Lower lobe of right lung (tissue), 2 donors: ENCODE measurements at places on chromosomes 3 and 15. TPM values are rescaled to one million over a fixed set of nuclear protein-coding genes. Genes with fewer than 3 reads are reported as not detected.

DNA sequence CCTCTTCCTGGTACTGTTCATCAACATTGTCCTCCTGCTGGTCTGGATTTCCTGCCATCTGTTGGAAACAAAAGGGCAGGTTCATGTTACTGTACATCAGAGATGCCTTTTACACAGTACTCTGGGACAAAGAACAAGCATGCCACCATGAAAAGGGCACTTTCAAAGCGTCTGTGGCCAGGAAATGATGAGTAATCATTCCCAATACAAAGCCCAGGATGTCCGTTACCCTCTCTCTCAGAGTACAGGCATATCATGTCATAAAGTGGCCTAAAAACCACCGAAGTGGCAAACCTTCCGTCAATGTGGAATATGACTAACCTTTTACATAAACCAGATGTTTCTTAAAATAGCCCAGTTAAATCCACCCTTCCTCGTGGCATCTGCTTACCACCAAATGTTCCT is 71.2 kb downstream of the GOLIM4 start:
- H3K27ac ChIP-seq, result no peak overlapping the region
- peaks cover 98% of the 10 kb centered on the region for H3K36me3 ChIP-seq
- H3K27me3 ChIP-seq, result no peaks in the 10 kb centered on the region
- no peaks in the 10 kb centered on the region for H3K4me1 ChIP-seq

- H3K27ac ChIP-seq, result no peak overlapping the region
- no peaks in the 10 kb centered on the region for H3K27me3 ChIP-seq
- no peaks in the 10 kb centered on the region for H3K4me1 ChIP-seq
- DNase-seq, result no peak
- H3K4me3 ChIP-seq, result no peak overlapping the region
Measured at GRCh38 chr3:73228437-73228836, 167.0 kb downstream of the EBLN2 start.

DNA sequence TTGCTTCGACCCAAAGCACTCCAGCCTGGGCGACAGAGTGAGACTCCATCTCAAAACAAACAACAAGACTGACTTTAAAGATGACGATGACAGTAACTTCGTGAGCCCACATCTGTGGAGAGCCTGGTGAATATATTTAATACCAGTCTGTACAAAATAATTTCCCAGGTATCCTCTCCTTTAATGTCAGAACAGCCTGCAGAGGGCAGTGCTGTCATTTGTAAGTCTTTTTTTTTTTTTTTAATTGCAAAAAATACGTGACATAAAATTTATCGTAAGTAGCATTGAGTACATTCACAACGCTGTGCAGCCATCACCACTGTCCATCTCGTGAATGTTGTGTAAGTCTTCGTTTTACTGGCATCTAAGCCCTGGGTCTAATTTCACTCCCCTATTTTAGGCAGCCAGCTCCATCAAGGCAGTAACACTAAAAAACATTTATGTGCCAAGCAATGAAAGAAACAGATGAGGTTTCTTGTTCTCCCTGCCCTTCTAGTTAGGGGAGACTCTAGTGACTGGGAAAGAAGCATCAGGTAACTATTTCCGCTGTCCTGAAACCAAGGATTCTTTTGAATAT is 1.4 kb downstream of the HTD2 start:
- H3K4me1 ChIP-seq, result peaks cover 29% of the 10 kb centered on the region
- H3K27me3 ChIP-seq, result no peaks in the 10 kb centered on the region

DNA sequence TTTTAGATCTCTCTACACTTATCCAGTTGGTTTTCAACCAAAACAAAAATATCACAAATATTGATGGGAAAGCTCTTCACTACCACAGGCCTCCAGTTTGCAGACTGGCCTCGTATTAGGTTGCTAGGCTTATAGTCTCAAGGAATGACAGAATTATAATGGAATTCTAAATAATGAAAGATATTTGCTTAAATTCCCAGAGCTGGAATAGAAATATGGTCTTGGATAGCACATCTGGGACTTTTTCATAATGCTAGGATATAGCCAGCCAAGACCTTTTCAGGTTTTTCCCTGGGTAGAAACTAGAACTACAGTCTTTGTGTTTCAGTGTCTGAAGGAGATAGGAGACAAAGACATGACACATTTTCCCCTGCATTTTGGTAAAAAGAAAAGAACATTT is 121.9 kb upstream of the STAC start:
- no peaks in the 10 kb centered on the region for H3K36me3 ChIP-seq
- DNase-seq, result no peak

DNA sequence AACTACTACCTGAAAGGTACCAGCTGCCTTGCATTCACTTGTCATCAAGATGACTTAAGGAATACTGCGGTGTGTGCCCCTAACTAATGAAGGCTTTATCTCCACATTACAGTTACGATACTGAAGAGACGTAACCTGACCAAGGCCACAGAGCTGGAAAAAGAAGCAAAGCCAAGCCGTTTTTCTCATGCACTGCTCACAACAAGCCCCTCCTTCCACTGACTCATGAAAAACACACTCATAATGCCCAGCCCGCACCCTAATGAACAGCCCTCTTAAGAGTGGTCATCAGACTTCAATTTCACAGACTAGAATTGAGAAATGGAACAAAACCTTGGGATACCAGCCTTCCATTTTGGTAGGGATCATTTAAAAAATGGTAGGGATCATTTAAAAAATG is 11.6 kb downstream of the PSMD6 start:
- H3K27me3 ChIP-seq, result no peaks in the 10 kb centered on the region
- H3K4me3 ChIP-seq, result no peak overlapping the region
- H3K27ac ChIP-seq, result no peak overlapping the region
- H3K4me1 ChIP-seq, result no peaks in the 10 kb centered on the region
- DNase-seq, result no peak
- peaks cover 100% of the 10 kb centered on the region for H3K36me3 ChIP-seq

- no peak overlapping the region for H3K27ac ChIP-seq
- no peaks in the 10 kb centered on the region for H3K4me1 ChIP-seq
- H3K27me3 ChIP-seq, result no peaks in the 10 kb centered on the region
Measured at GRCh38 chr3:177306252-177306651, 109.0 kb upstream of the TBL1XR1 start.

DNA sequence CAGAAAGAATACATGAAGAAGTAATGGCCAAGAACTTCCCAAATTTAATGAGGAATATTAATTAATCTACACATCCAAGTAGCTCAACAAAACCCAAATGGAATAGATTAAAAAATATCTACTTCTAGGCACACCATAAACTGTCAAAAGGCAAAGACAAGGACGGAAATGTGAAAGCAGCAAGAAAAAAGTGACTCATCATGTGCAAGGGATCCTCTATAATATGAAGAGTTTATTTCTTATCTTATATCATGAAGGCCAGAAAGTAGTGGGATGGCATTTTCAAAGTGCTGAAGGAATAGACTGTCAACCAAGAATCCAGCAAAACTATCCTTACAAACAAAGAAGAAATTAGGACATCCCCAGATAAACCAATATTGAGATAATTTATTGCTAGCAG is 73.9 kb upstream of the PRICKLE2 start:
- no peaks in the 10 kb centered on the region for H3K27me3 ChIP-seq
- no peaks in the 10 kb centered on the region for H3K36me3 ChIP-seq
- no peaks in the 10 kb centered on the region for H3K4me1 ChIP-seq
- no peak overlapping the region for H3K4me3 ChIP-seq

DNA sequence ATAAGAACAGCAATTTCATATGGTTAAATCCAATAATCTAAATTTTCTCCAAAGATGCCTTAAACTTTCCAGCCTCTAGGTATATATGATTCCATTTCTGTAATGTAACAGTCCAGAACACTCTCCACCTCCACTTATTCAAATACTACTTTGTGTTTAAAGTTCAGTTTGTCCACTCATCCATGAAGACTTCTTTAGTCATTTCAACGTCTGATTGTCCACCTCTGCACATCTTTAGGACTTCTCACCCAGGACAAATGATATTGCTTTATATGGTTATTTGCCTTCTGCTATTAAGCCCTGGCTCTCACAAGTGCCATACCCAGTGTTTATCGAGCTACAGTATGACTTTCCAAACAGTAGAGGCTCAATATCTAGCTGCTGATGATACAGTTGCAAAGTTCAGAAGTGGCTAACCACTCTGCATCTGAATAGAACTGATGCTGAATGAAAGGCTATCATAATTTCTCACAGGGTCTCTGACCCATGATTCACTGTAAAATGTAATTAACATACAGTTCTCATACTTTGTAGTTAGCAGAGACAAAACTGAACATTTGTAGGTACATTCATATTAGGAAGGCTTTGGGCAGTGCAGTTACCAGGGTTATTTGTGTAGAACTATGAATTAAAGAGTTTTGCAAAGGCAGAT is 93.7 kb upstream of the MBNL1 start:
- no peaks in the 10 kb centered on the region for H3K27me3 ChIP-seq
- no peak for DNase-seq
- H3K4me3 ChIP-seq, result no peak overlapping the region
- no peaks in the 10 kb centered on the region for H3K4me1 ChIP-seq
- H3K27ac ChIP-seq, result no peak overlapping the region

DNA sequence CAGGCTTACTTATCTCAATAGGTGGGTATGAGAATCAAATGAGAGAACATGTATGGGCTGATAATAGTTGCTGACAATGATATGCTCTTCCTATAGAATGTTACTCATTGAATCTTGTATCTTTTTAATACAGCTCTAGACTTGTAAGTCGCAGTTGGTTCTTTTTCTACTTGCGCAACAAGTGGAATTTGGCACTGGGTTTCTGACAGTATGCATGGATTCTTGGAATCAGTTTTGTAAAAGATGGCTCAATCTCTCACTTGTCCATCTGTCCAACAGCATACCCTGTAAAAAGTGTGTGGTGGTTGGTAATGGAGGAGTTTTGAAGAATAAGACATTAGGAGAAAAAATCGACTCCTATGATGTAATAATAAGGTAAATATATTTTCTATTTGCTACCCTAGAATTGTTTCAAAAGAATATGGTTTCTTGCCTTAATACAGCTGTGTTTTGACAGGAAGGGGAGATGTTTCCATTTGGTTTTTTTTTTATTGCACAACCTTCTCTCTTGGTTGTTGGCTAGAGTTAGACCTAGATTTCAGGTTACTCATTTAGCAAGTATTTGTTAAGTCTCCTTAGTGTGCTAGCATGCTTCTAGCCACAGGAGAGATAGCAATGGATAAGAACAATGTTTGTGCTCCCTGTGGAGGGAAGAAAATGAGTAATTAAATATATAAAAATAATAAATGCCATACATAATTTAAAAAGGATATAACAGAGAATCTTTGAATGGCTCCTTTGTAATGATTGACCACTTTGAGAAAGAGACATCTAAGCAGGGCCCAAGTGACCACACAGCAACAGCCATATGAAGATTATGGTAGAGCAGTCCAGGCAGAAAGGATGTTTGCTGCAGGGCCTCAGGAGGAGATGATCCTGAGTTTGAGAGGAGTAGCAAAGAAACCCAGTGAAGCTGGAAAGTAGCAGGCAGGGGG is 21.8 kb downstream of the ST3GAL6 start:
- H3K4me1 ChIP-seq, result peaks cover 31% of the 10 kb centered on the region
- H3K36me3 ChIP-seq, result peaks cover 8% of the 10 kb centered on the region
- no peaks in the 10 kb centered on the region for H3K27me3 ChIP-seq
- DNase-seq, result no peak

DNA sequence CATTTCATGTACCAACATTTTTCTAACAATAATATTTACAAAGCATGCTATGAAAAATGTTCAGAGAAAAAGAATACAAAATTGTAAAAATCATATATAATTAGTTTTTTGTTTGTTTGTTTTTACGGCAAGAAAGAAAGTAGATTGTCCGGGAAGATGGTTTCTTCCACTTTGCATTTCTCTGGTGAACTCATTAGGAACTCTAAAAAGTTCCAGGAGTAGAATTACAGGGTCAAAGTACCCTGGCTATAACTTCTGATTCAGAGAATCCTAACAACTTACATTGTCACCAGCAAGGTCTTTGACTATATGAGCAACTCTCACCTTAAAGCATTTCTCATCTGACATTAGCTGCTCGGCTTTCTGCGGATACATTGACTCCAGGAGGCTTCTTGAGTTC is 196.7 kb downstream of the PDE8A start:
- peaks cover 3% of the 10 kb centered on the region for H3K27me3 ChIP-seq
- H3K4me1 ChIP-seq, result no peaks in the 10 kb centered on the region
- no peak for DNase-seq
- H3K27ac ChIP-seq, result no peak overlapping the region
- no peak overlapping the region for H3K4me3 ChIP-seq

DNA sequence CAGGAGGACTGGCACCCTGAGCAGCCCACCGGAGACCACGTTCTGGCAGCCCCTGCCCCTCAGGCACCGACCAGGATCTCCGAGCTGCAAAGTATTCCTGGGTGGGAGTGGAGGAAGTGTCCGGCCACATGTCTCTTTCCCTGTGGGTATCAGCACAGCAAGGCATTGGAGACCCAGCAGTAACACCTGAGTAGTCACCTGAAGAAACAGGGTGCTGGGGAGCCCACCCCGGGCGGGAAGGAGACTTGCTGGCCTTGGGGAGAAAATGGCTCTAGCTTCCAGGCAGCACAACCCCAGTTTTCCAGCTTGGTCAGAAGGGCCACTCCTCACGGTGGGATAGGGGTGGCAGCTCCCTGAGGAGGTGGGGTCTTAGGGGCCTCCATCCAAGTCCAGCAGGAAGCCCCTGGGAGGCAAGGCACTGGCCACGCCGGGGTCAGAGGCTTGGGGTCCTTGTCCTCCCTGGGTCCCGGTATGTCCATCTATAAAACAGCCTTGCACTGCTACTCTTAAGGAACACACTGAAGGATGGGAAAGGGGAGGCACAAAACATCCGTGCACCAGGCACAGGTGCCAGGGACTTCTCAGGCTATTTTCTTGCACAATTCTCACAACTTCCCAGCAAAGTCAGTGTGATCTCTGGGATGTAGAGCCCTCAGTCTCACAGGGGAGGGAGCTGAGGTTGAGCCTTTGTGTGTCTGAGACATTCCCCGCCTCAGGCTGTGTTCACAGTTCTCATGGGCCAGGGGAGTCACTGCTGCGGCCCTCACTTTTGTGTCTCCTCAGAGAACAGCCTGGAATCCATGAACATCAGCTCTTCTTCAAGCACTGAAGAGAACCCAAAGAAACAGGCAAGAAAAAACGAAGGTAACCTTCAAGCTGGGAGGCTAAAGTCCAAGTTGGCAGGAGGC is 11.9 kb downstream of the CFAP100 start:
- H3K36me3 ChIP-seq, result no peaks in the 10 kb centered on the region
- H3K4me3 ChIP-seq, result no peak overlapping the region
- H3K27me3 ChIP-seq, result no peaks in the 10 kb centered on the region
- no peaks in the 10 kb centered on the region for H3K4me1 ChIP-seq

- peaks cover 23% of the 10 kb centered on the region for H3K36me3 ChIP-seq
- peaks cover 28% of the 10 kb centered on the region for H3K4me1 ChIP-seq
- no peak overlapping the region for H3K4me3 ChIP-seq
- peak overlapping the region; percentile 59 for H3K27ac ChIP-seq
- DNase-seq, result peak; percentile 63
Measured at GRCh38 chr15:59174835-59175831, 31.5 kb upstream of the LDHAL6B start.

- no peaks in the 10 kb centered on the region for H3K27me3 ChIP-seq
- H3K36me3 ChIP-seq, result no peaks in the 10 kb centered on the region
- DNase-seq, result no peak
- no peaks in the 10 kb centered on the region for H3K4me1 ChIP-seq
- no peak overlapping the region for H3K27ac ChIP-seq
Measured at GRCh38 chr3:105876780-105877327, 8.0 kb upstream of the CBLB start.

LRRC31 gene
- 1.1 TPM for total RNA-seq

PTH1R gene
- 14.5 TPM for total RNA-seq

IQCH gene
- total RNA-seq, result 2.3 TPM

MOBP gene
- 0.18 TPM for total RNA-seq

CLEC3B gene
- total RNA-seq, result 217 TPM
